ENCODE measurements at places on chromosomes 4 and X.

DNA sequence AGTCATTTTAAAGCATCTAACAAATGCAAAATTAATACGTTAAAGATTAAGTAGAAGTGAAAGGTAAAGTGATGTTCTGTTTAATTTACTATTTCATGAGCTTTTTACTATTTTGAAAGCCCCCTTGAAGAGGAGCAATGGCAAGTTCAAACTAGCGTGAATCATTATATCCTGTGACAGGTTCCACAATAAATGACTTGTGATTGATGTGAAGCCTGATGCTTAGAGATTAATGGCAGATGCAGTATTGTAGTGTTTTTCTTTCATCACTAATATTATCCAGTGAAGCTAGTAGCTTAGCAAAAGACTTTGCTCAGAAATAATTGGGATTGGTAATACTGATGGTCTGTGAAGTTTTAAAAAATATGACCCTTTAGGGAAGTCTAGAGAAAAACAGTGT lies 57.3 kb downstream of the STOX2 start:
- DNase-seq = no peak

DNA sequence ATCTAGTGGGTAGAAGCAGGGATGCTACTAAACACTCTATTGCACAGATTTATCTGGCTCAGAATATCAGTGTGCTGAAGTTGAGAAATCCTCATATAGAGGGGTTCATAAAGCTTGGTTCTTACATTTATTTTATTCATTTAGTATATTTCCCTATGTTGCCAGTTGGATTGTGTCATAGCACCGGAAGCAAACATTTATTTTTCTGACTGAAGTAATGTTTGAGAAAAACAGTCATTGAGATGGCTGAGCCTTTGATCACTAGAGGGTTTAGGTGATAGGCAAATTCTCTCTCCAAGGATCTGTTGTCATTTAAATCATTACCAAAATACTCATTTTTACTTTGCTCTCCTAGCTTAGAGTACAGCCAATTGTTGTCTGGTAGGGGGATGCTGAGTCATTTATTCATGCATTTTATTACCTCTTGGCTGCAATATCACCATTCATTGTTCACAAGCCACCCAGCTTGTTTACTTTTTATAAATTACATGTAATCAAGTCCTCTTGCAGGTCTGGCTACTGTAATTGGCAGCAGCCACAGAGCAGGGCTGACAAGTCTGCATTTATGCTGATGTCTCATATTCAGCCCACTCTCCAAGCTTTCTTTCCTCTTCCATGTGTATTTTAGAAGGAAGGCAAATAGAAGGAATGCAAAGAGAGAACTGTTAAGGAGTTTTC lies 15.2 kb downstream of the GAB1 start:
- no peak for DNase-seq

DNA sequence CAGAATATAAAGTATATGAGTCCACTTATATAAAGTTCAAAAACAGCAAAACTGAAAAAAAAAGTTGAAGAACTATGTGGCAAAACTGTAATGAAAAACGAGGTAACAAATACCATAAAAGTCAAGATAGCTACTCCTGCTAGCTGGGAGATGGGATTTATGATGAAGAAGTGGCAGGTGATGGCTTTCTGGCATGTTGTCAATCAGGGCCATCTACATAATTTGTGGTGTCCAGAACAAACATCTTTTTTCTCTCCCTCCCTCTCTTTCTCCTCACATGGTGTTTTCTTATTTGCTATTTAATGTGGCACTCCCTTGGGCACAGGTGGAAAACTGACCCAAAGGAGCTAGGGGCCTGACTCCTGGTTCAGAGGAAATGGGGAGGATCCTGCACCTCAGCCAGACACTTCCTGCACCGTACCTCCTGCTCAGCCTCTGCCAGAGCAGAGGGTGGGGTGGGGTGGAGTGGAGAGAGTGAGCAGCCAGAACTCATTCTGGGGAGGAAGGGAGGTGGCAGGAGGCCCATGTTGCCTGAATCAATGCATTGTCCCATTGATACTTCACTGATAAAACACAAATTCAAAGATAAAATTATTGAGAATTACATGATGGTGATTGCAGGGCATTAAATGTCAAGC lies 5.3 kb upstream of the SAP30 start:
- no peak for DNase-seq

DNA sequence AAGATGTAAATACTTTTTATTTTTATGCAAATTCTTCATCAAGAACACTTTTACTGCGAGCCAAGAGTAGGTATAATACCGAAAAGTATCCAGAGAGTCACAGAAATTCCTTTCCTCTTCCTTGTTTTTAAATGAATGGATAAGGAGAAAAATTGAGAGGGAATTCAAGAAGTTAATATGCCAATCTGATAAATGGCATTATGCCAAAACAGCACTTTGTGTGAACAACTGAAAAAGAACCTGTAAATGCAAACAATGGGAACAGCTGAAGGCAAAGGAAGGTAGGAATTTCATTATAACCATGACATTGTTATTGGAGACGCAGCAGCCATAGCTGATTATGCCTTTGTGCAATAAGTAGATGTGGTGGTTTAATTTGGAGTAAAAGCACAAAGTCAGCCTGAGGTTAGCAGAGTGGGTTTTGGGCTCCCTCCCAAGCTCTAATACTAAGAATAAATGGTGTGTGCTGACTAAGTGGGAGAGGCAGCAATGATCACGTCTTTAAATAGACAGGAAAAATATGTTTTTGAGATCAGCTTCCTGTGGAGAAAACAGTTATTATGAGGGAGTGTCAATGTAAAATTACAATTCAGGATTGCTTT lies 209.8 kb upstream of the NDST4 start:
- DNase-seq = no peak

DNA sequence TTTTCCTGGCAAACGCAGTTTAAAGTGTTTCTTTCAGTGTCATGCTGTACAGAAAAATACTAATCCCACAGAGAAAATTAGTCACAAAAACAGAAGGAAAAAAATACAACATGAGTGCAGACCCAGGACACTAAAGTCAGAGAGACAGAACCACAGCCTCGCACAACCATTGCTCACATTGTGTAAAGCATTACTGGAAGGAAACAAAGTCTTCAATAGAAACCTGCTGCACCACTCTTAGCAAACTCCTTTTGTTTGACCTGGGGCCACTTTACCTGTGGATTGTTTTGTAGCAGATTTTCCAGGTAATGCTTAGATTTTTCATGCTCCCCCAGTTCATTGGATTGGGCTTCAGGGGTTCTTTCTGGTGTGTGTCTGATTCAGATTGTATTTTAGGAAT lies 131.8 kb upstream of the TMLHE start:
- DNase-seq = no peak

DNA sequence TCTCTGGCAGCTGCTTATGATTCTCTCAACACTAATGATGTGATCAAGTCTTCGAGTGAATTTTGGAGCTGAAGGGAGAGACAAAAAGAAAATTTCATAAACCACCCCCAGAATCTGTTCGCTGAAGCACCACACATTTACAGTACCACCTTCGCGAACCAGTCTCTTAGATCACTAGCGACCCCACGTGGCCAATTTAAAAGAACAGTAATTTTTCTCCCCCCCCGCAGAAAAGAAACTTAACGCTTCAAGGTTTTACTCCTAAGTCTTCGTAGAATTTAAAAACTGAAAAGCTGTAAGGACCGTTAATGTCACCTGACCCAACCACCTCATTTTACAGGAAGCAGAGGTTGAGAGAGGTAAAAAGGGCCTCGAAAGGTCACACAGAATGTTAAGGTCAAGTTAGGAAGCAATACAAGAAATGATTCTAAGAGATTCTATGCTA lies 187.5 kb downstream of the QDPR start:
- peak; percentile 14 for DNase-seq

GRCh38 chrX:16979226-16979625 lies 32.8 kb downstream of the REPS2 start:
- no peak for DNase-seq

GRCh38 chr4:1600811-1601532 lies 83.1 kb downstream of the FAM53A start:
- no peak for DNase-seq

GRCh38 chr4:38769857-38770256 lies 12.9 kb downstream of the TLR10 start:
- no peak for DNase-seq

DNA sequence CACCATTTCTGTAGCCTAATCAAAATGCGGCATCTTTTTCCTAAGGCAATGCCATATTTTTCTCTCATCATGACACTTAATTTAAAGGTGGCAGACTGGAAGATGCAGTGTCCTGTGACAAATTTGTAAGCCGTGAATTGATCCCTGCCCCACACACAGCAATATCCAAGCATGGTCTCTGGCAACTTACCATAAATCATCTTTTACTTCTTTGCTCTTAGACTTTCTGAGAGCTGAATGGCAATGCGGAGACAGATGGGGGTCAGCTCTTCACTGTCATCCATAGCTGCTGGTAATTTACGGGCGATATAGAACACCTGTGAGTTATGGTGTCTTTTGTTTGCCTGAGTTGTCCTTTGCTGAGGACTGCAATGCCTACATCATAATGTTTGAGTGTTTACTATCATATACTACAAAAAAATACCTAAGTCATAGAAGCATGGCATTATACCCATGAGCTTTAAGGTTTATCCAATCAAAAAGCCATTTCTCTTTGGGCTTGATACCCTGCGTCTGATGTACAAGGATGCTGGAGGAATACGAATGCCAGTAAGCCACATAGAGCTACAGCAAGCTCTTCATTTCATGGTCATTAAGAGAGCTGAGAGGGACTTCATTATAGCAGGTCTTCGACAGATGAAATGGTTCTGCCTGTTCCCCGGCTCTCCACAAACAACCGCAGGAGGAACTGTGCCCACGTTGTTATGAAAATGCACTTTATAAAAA lies 148.1 kb downstream of the TRIML1 start:
- DNase-seq = no peak

DNA sequence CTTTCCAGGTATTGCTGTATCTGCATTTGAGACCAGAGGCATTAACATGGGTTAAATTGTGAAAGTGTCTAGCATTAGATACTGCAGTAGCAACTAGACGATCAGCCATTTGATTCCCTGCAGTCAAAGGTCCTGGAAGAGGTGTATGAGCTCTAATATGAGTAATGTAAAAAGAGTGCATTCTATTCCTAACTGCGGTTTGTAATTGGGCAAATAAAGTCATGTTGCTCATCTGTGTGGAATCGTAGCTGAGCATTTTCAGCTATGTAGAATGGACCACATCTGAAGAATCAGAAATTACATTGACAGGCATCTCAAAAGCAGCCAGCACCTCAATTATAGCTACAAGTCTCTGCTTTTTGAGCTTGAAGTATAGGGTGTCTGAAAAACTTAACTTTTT lies 157.6 kb downstream of the ZNF518B start:
- no peak for DNase-seq

- DNase-seq = no peak
Observed at GRCh38 chr4:183286590-183287308, 33.3 kb downstream of the CLDN22 start.

DNA sequence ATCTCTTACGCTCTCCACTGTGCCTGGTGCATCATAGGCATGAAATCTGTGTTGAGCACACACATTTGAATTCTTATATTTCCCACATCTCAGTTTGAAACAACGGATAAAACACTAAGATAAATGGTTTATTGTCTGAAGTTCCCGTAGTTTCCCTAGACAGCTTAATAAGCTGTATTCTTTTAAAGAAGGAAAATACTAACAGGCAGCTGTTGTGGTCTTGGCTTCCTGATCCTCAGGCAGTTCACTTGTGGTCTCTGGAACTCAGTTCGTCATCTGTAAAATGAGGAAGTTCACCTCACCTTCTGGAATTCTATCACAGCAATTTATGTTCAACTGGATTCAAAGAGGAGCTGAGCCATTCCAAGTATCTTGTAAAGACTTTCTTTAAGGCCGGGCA lies 1805.6 kb upstream of the TENM3 start:
- no peak for DNase-seq

GRCh38 chr4:26557164-26557563 lies 26.7 kb upstream of the TBC1D19 start:
- no peak for DNase-seq

- DNase-seq = no peak
Observed at GRCh38 chrX:121150217-121150616, 102.8 kb downstream of the GLUD2 start.

GRCh38 chrX:74277320-74277719 lies 26.7 kb upstream of the ZCCHC13 start:
- DNase-seq = no peak
